ENCODE measurements at places on chromosomes 6 and 20. TPM values are rescaled to one million over a fixed set of nuclear protein-coding genes. Genes with fewer than 3 reads are reported as not detected.
A peak's percentile ranks its signal among the peaks of the same experiment; 100 is the strongest.

GRCh38 chr6:40395066-40395697 is 192.0 kb downstream of the LRFN2 start:
- H3K27ac ChIP-seq: no peak overlapping the region
- no peak overlapping the region for H3K4me3 ChIP-seq
- H3K4me1 ChIP-seq: no peaks in the 10 kb centered on the region
- no peaks in the 10 kb centered on the region for H3K27me3 ChIP-seq
- no peaks in the 10 kb centered on the region for H3K36me3 ChIP-seq

SLC52A3 gene
- total RNA-seq: 0.89 TPM

- no peak overlapping the region for H3K27ac ChIP-seq
- no peak overlapping the region for H3K4me3 ChIP-seq
- no peaks in the 10 kb centered on the region for H3K36me3 ChIP-seq
- no peak for DNase-seq
- no peaks in the 10 kb centered on the region for H3K4me1 ChIP-seq
These were observed 20.2 kb downstream of the SOBP start for GRCh38 chr6:107510108-107510507.

- H3K27ac ChIP-seq: peak overlapping the region; percentile 89
- peak; percentile 96 for DNase-seq
- H3K27me3 ChIP-seq: no peaks in the 10 kb centered on the region
- no peaks in the 10 kb centered on the region for H3K36me3 ChIP-seq
- peak overlapping the region; percentile 71 for H3K4me3 ChIP-seq
These were observed 2.8 kb downstream of the JARID2 start for GRCh38 chr6:15248451-15249370.

GRCh38 chr6:74356391-74356790 is 660.4 kb downstream of the CD109 start:
- no peak overlapping the region for H3K27ac ChIP-seq
- no peaks in the 10 kb centered on the region for H3K27me3 ChIP-seq
- H3K4me3 ChIP-seq: no peak overlapping the region
- no peaks in the 10 kb centered on the region for H3K4me1 ChIP-seq
- DNase-seq: no peak

DNA sequence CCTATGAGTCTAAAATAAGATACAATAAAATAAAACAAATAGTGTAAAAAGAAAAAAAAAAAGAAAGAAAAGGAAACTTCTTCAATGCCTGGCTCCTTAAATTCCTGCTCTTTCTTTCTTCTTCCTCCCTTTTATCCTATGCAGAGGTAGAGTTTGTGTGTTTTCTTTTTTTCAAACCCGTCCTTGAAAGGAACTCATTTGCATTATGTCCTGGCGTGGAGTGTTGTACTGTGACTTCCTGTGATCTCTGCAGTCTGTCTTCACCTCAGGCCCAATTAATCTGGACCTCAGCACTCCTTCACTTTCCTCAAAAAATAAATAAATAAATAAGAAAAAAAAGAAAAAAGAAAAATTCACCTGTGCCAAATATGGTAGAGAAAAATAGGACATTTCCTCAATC is 541.9 kb upstream of the SPTLC3 start:
- no peaks in the 10 kb centered on the region for H3K27me3 ChIP-seq
- no peaks in the 10 kb centered on the region for H3K4me1 ChIP-seq
- H3K27ac ChIP-seq: no peak overlapping the region
- no peak for DNase-seq

DNA sequence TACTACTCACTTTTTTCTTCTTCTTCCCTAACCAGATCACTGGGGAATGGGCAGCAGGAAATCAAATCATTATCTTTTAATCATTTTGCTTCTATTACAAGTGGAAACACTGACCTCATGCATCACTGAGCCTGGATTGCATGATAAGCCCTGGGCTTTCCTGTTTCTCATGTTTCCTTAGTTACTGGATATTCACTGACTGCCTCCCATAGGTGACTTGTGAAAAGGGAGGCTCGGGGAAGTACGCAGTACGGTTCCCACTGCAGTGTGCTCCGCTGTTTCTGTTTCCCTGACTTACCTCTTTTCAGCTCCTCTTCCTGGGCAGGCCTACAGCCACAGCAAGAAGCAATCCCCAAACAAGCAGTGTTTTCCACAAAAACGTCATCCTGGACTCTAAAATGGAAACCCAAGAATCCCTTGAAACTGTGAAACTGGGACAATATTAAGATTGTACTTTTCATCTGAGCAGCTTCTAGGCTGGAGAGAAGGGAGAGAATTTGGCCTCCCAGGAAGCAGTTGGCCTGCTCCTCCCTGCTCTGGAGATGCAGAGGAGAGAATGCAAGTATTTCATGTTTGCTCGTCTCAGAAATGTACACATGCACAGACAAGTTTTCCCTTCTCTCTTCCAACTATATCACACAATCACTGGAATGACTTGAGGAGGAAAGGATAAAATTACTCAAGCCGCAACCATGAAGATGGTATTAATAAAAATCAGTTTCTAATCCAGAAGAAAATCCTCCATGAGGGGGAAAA is 13.1 kb downstream of the BTNL2 start:
- H3K4me3 ChIP-seq: no peak overlapping the region
- no peak for DNase-seq
- no peaks in the 10 kb centered on the region for H3K27me3 ChIP-seq
- H3K4me1 ChIP-seq: no peaks in the 10 kb centered on the region
- H3K36me3 ChIP-seq: no peaks in the 10 kb centered on the region

DNA sequence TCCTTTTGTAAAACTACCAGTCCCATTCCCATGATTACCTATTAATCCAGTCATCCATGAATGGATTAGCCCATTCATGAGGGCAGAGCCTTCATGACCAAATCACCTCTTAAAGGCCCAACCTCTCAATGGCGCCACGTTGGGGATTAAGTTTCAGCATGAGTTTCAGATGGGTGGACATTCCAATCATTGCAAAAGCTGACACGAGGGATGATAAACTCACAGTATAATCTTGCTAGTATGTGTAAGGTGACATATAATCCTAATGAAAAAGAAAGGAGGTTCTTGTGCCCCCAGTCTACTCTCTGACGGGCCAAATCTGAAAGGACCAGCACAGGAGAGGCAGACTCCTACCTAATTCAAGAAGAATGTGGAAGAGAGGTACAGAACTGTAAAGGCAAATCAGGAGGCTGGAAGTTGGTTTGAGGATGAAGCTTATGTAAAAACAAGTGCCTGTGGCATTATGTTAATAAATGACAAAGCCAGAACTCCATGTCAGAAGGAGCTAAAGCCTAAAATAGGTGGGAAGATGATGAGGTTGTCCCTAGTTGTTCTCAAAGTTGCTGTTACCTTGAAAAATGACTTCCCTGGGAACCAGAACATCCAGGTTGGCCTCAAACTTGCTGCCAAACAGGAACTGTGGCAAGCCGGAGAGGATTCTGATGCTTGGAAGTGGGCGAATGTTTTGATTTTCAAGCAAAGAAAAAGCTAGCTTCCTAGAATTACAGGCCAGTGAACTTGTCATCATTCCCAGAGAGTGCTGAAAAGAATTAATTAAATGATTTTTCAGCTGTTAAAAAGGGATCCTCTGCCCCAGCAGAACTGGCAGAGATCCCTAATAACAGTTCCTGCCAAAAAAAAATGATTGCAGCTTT is 106.5 kb upstream of the TIAM2 start:
- DNase-seq: no peak
- H3K4me3 ChIP-seq: no peak overlapping the region
- no peak overlapping the region for H3K27ac ChIP-seq
- H3K27me3 ChIP-seq: no peaks in the 10 kb centered on the region

DNA sequence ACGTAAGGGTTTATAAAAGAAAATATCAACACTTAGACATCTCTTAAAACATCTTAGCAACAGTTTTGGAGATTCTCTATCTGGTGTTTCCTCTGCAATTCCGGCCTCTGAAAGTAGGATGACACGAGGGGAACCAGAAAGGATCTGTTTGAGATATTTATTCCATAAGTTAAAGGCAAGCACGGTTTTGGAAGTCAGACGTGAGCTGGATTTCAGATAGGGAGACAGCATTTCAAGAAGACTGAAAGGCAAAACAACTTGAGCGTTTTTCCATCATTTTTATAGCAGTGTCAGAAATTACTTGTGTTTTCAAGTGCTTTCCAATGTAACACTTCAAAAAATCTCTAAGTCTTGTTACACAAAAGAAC is 52.9 kb upstream of the BTN3A2 start:
- peaks cover 23% of the 10 kb centered on the region for H3K4me1 ChIP-seq
- no peaks in the 10 kb centered on the region for H3K36me3 ChIP-seq
- no peaks in the 10 kb centered on the region for H3K27me3 ChIP-seq
- H3K27ac ChIP-seq: peak overlapping the region; percentile 27
- peak overlapping the region; percentile 8 for H3K4me3 ChIP-seq

BFSP1 gene
- 5.2 TPM for total RNA-seq

GRCh38 chr6:135673501-135674309 is 176.2 kb upstream of the AHI1 start:
- no peaks in the 10 kb centered on the region for H3K27me3 ChIP-seq
- H3K4me3 ChIP-seq: no peak overlapping the region
- no peak overlapping the region for H3K27ac ChIP-seq
- DNase-seq: no peak
- no peaks in the 10 kb centered on the region for H3K4me1 ChIP-seq

- DNase-seq: no peak
- H3K27ac ChIP-seq: no peak overlapping the region
- no peaks in the 10 kb centered on the region for H3K36me3 ChIP-seq
- no peaks in the 10 kb centered on the region for H3K27me3 ChIP-seq
- H3K4me1 ChIP-seq: no peaks in the 10 kb centered on the region
These were observed 653.6 kb upstream of the FLRT3 start for GRCh38 chr20:14991023-14991422.

BCAS1 gene
- 0.76 TPM for total RNA-seq

TSPO2 gene
- total RNA-seq: not detected

TCP11 gene
- not detected for total RNA-seq

DNA sequence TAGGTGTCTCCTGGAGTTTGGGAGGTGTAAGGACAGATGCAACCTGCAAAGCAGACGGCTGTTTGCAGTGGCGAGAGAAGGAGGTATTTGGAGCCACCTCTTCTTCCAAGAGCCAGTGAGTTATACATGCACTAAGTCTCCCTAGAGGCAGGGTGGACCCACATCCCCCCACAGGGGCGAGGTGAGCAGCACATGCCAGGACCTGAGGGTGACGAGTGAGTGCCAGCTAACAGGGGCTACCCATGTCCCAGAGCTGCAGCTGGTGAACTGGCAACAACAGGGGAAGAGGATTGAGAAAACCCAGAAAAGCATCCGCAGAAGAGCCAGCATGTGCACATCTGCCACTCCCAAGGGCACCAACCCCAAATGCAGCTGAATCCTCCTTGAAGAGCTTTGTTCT is 95.1 kb downstream of the CD83 start:
- no peaks in the 10 kb centered on the region for H3K36me3 ChIP-seq
- no peak for DNase-seq
- peaks cover 15% of the 10 kb centered on the region for H3K4me1 ChIP-seq

ARG1 gene
- 2.0 TPM for total RNA-seq

COL19A1 gene
- total RNA-seq: not detected

GRCh38 chr20:35314816-35315631 is 22.8 kb upstream of the FAM83C start:
- H3K4me3 ChIP-seq: no peak overlapping the region
- H3K36me3 ChIP-seq: no peaks in the 10 kb centered on the region
- DNase-seq: no peak
- no peak overlapping the region for H3K27ac ChIP-seq

TMEM63B gene
- total RNA-seq: 89.8 TPM

GRCh38 chr6:74287441-74287840 is 591.4 kb downstream of the CD109 start:
- no peak for DNase-seq
- no peaks in the 10 kb centered on the region for H3K27me3 ChIP-seq
- no peak overlapping the region for H3K4me3 ChIP-seq
- no peaks in the 10 kb centered on the region for H3K36me3 ChIP-seq
- H3K27ac ChIP-seq: no peak overlapping the region

MOXD1 gene
- total RNA-seq: 10.5 TPM

GRCh38 chr6:150719099-150719766 is 119.5 kb downstream of the PLEKHG1 start:
- no peaks in the 10 kb centered on the region for H3K27me3 ChIP-seq
- no peaks in the 10 kb centered on the region for H3K36me3 ChIP-seq
- no peak for DNase-seq
- peaks cover 13% of the 10 kb centered on the region for H3K4me1 ChIP-seq

DNA sequence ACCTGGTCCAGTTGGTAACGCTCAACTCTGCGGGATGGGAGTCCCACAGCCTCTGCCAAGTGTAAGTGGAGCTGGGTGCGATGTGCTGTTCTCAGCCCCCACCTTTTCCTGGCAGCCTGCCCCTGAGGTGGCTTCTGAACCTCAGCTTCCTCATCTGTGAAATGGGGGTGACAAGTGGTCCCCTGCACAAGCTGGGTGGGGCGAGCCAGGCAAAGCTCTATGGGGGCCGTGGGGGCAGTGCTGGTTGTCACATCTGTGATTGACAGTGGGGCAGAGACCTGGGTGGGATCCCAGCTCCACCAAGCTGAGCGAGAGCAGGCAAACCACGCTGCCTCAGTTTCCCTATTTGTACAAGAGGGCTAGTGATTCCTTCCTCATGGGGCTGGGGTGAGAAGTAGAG is 162.6 kb downstream of the SYCP2 start:
- no peaks in the 10 kb centered on the region for H3K36me3 ChIP-seq
- no peaks in the 10 kb centered on the region for H3K4me1 ChIP-seq
- H3K4me3 ChIP-seq: no peak overlapping the region
- no peaks in the 10 kb centered on the region for H3K27me3 ChIP-seq

GRCh38 chr20:11267131-11267761 is 593.4 kb upstream of the JAG1 start:
- no peak overlapping the region for H3K4me3 ChIP-seq
- no peak for DNase-seq
- H3K4me1 ChIP-seq: peaks cover 11% of the 10 kb centered on the region

DNA sequence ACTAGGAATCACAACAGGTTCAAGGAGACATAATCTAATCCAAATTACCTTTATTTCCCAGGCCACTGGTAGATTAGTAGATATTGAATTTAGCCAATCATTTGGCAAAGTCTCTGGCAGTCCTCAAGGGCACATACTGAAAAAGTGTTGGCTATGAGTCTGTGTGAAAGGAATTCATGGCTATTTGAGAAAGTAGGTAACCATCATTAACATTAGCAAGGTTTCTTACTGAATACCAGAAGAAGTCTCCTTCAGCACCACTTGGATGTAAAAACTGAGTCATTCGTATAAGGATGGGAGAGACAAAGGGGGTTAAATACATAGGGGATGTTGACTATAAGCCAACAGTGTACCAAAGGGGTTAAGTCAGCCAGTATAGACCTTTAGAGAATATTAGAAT is 36.7 kb downstream of the AGPAT4 start:
- H3K36me3 ChIP-seq: no peaks in the 10 kb centered on the region
- no peak for DNase-seq
- H3K4me3 ChIP-seq: no peak overlapping the region
- peaks cover 8% of the 10 kb centered on the region for H3K4me1 ChIP-seq
- no peaks in the 10 kb centered on the region for H3K27me3 ChIP-seq

DNA sequence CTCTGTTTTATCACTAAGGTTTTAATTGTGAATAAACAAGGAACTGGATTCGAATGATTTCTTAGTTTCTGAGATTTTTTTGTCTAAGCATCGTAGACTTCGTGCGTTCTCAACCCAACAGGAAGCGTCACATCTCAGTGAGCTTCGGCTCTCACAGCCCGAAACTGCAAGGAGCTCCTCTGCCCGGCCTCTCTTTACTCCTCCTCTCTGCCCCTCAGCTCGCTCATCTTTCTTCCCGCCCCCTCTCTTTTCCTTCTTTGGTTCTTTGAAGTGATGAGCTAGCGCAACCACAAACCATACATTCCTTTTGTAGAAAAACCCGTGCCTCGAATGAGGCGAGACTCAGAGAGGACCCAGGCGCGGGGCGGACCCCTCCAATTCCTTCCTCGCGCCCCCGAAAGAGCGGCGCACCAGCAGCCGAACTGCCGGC is 480 bp upstream of the NT5E start:
- H3K27ac ChIP-seq: peak overlapping the region; percentile 73
- no peaks in the 10 kb centered on the region for H3K36me3 ChIP-seq
- no peak for DNase-seq
- peaks cover 6% of the 10 kb centered on the region for H3K27me3 ChIP-seq

RBM24 gene
- total RNA-seq: 0.26 TPM

PRPH2 gene
- total RNA-seq: 1.3 TPM
